ENCODE measurements at places on chromosomes 3 and 15.

GRCh38 chr15:41417418-41418195, 712 bp downstream of the RTF1 start:
- no peak for DNase-seq

DNA sequence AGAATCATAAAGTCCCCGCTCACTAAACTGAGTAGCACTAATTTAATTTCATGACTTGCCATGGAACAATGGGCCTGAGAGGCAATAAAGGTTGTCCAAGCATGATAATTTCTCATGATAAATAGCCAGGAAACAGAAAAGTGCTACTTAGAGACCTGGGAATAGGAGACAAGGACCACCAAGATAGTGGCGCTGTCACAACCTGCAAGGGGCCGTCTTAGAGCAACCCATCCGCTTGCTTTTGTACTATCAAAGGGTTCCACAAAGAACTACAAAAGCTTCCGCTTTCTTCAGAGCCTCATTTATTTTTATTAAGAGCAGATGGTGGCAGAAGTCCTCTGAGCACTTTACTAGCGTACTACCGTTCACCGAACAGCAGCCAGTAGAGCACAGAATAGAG, 421.7 kb upstream of the GRM7 start:
- DNase-seq = no peak

- DNase-seq = no peak
Observed at GRCh38 chr15:29435811-29436210, 166.2 kb upstream of the NSMCE3 start.

GRCh38 chr3:159824333-159824732, 164.3 kb upstream of the IL12A start:
- no peak for DNase-seq

- DNase-seq = no peak
Observed at GRCh38 chr3:33377931-33378330, 62.3 kb downstream of the UBP1 start.

DNA sequence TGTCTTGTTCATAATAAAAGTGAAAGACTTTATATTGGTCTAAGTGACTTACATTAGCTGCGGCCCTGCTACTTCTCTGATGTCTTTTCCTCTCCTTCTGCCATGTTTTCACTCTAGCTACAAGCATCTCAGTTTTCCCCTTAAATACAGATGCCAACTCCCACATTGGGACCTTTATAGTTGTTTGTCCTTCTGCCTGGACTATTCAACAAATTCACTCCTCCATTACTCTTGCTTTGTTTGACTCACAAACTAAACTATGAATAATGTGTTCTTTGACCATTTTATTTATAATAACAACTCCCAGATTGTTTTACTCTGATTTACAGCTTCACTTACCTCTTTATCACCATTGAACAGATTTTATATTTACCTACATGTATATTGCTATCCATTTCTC, 1369.9 kb downstream of the SI start:
- no peak for DNase-seq

DNA sequence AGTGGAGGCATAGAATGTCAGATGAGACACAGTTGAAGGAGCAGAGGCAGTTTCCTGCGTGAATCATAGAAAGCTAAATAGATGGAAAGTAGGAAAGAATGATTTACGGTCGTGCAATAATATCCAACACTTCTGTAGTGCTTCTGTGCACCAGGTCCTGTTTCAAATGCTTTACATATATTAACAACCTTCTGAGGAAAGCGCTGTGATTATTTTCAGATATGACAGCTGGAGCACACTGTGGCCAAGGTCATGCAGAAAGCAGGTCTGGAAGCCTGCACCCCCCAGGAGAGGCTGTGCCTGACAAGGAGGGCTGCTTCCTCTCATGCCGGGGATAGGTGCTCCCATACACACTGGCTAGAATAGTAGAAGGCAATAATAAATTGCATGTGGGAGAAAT, 104.5 kb downstream of the CHRNA7 start:
- no peak for DNase-seq

DNA sequence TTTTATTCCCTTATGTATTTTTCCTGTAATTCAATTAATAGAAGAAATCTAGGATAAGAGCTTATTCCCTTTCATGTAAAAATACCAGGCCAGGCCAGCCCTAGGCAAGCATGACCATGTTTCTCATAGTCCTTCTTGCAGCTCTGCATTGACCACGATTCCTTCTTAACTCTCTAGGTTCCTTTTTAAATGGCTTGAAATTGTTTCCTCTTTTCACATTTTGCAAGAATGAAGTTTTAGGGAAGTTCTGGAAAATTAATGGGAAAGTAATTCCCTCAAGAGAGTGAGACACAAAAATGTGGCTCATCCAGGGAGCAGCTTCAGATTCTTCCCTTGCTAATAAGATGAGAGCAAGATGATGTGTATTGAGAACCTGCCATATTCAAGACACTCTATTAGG, 116.5 kb upstream of the FGF7 start:
- DNase-seq = no peak

DNA sequence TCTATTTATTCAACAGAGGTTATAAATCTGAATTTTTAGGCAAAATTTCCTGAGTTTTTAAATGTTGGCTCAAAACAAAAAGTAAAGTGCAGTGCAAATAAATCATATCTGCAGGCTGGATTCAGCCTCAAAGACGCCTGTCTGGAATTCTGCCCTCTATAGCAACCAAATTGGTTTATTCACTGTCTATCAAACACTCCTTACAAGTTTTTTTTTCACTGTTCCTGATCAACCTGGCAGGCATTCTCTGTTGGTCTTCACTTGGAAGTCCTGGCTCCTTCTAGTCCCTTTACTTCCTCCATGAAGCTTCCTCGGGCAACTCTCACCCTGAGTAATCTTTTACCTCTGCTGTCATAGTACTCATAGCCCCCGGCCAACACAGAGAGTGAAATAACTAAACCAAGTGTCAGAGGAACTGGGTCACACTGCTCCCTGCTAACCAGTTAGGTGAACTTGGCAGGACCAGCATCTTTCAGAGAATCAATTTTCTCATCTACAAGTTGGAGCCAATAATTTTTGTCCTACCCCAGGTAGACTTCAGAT, 36.8 kb upstream of the TIPARP start:
- DNase-seq = no peak

DNA sequence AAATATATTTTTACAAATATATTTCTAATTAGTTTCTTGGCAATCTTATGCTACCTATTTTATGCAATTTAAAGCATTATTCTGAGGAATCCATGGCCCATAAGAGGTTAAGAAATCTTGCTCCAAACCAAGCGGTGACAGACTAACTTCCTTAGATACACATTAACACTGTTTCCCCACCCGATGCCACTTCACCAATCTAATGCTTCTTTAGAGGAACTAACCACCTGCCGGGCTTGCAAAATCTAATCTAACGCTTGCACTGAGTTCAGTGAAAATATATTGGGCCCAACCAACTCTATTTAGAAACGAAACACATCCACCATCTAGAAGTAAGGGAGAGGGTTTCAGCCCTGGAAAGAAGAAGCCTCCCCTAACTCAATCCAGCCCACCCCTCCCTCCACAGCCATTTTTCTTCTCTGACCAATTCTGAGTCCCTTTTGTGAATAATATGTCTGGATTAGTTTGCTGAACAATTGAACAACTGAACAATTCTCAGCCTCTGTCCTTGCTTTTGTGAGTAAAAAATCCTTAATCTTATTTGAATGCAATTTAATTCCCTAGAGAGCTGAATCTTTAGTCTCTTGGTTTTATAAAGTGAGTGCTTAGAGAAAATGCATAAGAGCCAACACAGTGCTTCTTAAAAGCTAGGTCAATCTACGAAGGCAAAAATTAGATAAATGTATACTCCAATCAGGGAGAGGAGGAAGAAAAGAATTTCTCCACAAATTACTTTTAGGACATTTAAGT, 150.4 kb upstream of the ADAMTS9 start:
- no peak for DNase-seq

- DNase-seq = no peak
Observed at GRCh38 chr3:59764171-59764570, 714.3 kb upstream of the CFAP20DC start.

GRCh38 chr3:28947061-28947460, 333.8 kb upstream of the RBMS3 start:
- DNase-seq = no peak

DNA sequence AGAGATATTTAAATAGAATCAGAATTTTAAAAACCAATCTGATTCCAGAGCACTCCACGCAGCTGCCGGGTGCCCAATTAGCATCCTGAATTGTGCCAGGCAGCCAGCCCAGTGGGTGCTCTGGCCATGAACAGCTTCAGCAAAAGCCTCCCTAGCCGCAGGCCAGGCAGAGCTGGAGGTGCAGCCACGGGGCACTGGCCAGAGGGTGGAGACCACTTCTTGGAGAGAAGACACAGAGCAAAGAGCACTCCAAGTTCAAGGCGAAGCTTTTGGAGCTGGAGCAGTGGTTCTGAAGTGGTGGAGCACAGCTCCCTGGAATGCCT, 475.6 kb upstream of the PROK2 start:
- no peak for DNase-seq

GRCh38 chr3:191762323-191762960, 301.5 kb downstream of the PYDC2 start:
- DNase-seq = peak; percentile 10

DNA sequence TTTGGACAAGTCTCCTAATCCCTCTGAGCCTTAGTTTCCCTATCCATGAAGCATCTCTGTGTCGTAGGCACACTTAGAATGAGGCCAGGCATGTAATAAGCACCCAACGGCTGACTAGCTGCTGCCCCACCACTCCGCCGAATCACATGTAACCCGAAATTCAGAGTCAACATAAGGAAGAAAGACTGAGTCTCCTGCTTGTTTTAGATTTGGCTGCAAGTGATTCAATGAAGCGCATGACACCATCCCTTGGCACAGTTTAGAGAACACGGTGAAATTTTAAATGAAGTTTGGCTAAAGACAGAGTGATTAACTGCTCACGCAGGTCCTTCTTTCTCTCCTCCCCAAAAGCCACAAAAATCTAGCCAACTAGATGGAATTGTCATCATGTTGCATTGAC, 279.2 kb downstream of the TLE3 start:
- no peak for DNase-seq

- DNase-seq = peak; percentile 38
Observed at GRCh38 chr3:16600780-16601536, 4.3 kb downstream of the DAZL start.

DNA sequence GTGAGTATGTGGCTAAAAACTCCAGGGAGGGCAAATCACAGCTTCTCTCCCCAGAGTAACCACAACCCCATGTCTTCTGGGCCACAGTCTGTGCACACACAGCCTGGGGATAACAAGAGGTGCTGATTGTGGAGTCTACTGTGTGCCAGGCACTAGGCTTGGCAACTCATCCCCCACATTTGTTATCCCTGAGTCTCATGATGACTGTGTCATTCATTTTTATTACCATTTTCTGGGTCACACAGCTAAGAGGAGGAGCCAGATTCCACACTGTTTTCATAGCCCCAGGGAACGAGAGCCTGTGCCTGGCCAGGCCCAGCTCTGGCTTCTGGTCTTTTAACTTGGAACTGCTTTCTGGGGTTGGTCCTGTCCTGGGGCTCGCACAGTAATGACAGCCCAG, 34.5 kb downstream of the ESYT3 start:
- no peak for DNase-seq

DNA sequence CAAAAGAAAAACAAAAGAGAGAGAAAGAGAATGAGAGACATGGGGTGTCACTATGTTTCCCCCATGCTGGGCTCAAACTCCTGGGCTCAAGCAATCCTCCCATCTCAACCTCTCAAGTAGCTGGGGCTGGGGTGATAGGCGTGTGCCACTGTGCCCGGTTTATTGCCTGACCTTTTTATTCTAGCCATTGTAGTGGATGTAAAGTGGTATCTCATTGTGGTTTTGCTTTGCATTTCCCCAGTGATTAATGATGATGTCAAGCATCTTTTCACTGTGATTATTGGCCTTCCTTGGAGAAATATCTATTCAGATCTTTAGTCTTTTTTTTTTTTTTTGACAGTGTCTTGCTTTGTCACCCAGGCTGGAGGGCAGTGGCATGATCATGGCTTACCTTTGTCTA, 37.7 kb upstream of the GK5 start:
- DNase-seq = no peak

- no peak for DNase-seq
Observed at GRCh38 chr3:103367481-103367880, 932.7 kb downstream of the ZPLD1 start.

DNA sequence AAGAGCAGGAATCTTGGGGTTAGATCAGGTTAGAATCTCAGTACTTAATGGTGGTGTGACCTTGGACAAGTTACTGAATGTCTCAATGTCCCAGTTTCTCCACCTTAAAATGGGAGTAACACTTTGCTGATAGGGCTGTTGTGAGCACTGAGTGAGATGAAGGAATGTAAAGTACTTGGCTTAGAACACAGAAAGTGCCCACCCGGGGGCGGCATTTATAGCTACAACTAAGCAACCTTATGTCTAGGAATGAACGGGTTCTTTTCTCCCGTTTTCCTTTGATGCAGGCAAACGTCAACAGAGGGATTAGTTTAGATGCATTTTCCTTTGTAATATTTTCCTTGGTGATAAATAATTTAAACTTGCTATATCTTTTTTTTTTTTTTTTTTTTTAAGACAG, 176.6 kb downstream of the USP13 start:
- no peak for DNase-seq

DNA sequence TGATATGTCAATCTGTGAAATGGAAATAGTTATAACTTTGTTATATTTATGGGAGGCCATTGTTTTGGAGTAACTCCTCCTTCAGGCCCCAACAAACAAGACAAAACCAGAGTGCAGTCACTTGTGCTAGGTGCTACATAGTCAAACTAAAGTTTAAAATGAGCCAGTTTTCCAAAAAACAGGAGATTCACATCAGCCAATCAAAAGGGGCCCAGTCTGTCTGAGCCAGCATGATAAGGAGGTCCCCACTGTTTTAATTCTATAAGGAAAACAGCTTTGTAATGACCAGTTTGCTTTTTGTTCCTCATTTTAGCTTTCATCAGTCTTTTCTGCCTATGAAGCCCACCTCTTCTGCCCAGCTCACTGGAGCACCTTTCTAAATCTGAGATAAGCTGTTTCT, 94.7 kb upstream of the SLC7A14 start:
- DNase-seq = no peak

DNA sequence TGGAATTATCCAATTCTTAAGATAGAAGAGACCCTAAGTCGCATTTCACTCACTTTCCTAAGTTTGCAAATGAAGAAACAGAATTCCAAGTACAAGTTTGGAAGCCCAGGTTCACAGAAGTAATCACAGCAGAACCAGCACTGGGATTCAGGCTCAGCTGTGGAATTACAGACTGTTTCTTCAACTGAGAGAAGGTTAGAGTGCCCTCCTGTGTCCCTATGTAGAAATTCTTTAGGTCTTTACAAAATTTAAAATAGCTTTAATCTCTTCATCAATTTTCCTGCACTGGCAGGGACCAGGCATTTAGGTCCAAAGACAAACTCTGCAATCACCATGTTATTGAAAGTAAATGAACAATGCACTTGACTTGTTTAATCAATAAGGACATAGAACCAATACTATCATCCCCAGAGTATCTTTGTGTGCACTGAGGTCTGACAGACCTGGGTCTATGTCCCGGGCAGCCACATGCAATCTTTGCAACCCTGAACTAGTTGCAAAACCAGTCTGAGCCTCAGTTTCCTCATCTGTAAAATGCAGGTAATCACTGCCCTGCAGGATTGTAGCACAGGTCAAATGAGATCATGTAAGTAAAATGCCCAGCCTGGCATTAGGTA, 96.3 kb upstream of the ZBED2 start:
- peak; percentile 9 for DNase-seq

GRCh38 chr15:57914350-57915055, 151.0 kb downstream of the ALDH1A2 start:
- no peak for DNase-seq

All from NCI-H748 treated with DMSO at 0.1 percent for 48 hours (cell line).